ENCODE measurements at places on chromosomes 1 and 21.

- DNase-seq, result no peak
Measured at GRCh38 chr1:197341626-197342025, 73.6 kb downstream of the CRB1 start.

DNA sequence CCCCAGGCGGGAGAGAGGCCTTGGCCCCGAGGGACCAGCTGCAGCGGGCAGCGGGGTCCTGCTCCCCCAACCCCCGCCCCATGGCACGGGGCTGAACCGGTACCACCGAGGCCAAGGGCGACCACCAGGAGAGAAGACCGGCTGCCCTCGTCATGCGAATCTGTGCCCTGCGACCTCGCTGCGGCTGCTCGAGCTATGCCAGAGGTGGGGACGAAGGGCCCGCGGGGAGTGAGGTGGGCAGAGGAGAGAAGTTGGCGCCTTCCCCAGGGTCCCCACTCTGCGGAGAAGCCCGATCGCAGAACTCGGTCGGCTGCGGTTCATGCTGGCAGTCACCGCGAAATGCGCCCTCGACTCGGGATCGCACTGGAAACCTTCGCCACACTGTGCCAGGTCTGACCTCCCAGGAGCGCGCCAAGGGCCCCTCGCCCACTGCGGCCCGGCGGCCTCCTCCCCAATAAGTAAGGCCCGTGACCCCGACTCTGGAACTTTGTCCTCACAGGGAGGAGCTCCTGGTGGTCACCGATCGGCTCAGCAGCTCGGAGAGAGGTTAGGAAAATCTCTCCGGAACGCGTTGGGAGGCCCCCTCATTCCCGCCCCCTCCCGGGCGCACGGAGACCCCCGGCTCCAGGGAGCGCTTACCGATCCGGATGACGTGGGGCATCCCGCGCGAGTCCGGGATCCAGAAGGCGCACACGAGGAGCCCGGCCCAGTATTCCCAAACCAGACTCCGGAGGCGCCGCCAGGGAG is 787 bp downstream of the GRIK3 start:
- no peak for DNase-seq

- no peak for DNase-seq
Measured at GRCh38 chr1:22428672-22429071, 23.0 kb upstream of the ZBTB40 start.

GRCh38 chr1:13949546-13949945 is 249.6 kb downstream of the PRDM2 start:
- DNase-seq, result no peak

DNA sequence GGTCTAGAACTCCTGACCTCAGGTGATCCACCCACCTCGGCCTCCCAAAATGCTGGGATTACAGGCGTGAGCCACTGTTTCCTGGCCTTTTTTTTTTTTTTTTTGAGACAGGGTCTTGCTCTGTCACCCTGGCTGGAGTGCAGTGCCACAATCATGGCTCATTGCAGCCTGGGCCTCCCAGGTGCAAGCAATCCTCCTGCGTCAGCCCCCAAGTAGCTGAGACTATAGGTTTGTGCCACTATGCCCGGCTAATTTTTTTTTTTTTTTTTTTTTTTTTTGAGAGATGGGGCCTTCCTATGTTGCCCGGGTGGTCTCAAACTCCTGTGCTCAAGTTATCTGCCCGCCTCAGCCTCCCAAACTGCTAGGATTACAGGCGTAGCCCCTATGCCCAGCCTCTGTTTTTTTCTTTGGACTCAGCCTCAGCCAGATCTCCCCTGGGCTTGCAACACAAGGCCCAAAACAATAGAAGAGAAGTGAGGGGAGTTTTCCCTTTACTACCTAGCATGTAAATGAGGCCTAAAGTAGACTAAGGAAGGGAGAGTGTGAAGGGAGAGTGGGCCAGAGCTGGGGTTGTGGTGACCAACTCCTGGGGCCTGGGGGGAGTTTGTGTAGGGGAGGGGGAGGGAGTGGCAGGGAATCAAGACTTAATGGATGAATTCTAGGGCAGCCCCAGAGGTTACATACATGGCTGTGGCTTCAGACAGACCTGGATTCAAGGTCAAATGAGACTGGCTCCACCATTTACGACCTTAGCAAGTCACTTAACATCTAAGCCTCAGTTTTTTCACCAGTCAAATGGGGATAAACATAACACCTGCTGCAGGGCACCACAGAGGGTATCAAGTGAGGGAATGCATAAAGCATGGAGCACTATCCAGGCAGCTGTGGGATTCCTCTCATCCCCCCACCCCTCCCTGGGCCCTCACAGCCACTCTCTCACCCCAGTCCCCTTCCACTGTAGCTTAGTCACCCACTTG is 1.6 kb upstream of the CD52 start:
- DNase-seq, result no peak

DNA sequence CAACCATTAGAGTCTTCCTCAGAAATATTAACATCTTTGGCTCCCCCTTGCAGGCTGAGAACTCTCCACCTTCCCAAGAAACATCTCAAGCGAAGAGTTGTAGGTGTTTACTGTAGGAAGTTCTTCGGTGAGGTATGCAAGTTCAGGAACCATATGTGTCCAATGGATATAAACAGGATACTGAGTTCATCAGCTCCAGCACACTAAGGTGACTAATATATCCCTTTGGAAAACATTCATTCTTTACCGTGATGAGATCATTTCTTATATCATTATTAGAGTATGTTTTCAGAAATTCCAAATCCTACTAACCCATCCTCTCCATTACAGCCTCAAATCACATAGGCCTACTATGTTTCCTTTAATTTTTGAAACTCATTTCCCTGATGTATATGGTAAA is 37.3 kb upstream of the PRMT6 start:
- DNase-seq, result no peak

DNA sequence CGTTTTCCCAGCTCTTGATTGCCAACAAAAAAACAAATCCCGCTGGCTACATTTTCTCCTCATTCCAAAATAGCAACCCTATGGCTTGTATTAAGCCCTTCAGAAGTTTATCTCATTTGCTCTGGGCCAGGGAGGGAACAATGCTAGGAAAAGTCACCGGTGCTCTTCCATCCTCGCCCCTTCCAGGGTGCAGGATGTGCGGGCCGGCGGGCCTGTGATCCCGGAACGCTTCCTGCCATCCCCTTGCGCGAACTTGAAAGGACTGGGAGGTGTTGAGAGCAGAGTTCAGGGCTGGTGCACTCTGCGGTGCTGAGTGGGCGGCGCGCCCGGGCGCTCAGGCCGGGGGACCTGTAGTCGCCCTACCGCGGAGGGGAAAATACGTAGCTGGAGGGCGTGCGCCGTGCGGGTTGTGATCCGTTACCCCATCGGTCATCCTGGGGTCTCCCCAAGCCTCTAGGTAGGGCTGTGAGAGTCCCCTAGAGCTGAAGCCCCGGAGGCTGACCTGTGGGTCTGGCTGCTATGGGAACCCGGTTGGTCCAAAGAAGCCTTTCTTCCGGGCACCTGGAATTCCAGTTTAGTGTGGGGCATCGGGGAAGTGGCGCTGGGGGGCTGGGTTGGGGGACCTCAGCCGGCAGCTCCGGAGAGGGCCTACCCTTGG is 13.1 kb downstream of the NR5A2 start:
- DNase-seq, result no peak

DNA sequence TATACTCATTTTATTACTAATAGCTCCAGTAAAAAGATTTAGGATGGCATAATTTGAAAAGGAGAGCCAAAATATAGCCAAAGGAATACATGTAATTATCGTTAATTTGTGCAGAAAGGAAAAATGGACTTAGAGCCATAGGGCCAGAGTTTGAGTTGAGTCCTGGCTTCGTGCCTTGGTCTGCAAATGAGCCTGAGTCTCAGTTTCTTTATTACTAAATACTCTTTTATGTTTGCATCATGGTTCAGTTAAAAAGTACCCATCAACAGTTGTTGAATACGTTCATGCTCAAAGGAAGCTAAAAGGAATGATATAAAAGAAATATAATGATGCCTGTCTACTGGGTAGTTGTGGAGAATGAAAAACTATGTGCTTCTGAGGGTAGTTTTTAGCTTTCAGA is 155.7 kb upstream of the FAM78B start:
- DNase-seq, result no peak

- DNase-seq, result no peak
Measured at GRCh38 chr1:99650030-99650429, 4.1 kb downstream of the PALMD start.

DNA sequence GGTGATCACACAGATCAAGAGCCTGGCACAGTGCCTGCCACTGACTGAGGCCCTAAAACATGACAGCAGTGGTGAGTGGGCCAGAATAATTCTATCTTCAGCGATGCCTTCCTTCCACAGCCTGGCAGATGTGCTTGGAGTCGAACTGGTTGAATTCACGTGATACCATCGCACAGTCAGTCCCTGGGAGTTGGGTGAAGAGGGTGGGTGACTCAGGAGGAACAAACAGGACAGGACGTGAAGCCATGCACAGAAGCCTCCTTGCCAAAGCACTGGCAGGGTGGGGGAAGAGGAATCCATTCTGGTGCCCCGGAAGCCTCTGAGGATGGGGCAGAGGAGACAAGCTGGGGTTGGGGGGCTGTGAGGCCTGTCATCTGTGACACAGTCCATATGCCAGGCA is 80.3 kb upstream of the WNT4 start:
- no peak for DNase-seq

DNA sequence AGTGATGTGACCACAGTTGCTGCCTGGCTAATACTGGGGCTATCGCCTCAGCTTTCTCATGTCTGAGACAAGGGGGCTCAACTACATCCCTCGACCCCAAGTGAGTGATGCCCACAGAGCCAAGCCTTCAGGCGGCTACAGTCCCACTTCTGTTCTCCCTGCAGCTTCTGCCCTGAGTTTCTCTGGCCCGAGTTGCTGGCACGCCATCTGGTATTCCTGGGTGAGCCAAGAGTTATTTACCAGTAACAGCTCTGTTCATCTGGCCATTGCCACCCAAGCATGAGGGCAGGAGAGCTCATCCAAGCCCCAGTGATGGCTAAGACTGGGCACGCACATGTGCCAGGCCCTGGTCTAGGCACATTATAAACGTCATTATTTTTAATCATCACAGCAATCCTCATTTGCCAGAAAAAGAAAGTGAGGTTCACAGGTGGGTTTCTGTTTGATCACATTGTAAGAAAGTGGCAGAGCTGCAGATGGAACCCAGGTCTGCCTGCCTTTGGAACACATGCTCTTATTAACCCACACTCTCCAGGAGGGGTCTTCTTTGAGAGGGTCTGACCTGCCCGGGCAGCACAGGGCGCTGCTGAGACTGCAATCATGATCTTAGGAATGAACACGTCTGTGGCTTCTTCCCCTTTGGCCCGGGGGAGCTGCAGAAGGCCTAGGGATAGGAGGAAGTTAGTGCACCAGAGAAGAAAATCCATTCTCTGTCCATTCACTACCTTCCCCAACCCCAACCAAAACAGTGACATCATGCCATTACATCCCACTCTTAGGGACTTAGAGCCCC is 27.5 kb downstream of the KCND3 start:
- DNase-seq, result no peak
